ENCODE measurements at places on chromosomes 6 and 20. TPM values are rescaled to one million over a fixed set of nuclear protein-coding genes. Genes with fewer than 3 reads are reported as not detected.
A peak's percentile ranks its signal among the peaks of the same experiment; 100 is the strongest.

The GJA10 gene
- total RNA-seq = not detected

- no peak overlapping the region for H3K27ac ChIP-seq
- no peak overlapping the region for H3K4me3 ChIP-seq
- H3K4me1 ChIP-seq = no peaks in the 10 kb centered on the region
- DNase-seq = no peak
- no peaks in the 10 kb centered on the region for H3K27me3 ChIP-seq
- H3K36me3 ChIP-seq = no peaks in the 10 kb centered on the region
Measured at GRCh38 chr6:45543298-45544235, 165.8 kb upstream of the SUPT3H start.

The EYA2 gene
- 7.3 TPM for total RNA-seq

DNA sequence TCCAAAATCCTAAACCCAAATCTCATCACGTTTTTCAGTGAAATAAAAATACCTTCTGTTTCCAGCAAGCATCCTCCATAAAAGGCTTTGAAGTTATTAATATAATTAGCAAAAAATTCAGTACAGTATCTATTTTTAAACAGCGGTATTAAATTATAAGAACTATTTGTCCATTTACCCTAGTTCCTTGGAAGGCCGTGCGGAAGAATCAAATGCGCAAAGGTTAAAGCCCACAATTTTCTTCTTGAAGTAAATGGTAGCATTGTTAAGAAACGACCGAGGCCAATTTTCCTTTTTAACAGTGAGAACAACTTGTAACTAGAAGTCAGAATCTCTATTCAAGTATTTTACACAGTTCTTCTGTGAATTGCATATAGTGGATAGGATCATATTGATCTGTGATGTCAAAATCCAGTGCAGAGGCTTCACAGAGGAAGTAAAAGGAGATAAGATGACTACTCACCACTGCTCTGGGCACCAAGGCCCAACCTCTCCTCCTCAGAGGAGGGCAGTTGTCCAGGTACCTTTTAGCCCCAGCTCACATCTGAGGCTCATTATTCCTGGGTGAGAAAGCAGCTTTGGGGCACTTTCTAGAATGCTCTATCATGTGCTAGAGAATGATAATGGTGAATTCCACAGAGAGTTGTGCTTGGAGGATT lies 36.3 kb downstream of the TNFAIP3 start:
- no peaks in the 10 kb centered on the region for H3K4me1 ChIP-seq
- no peaks in the 10 kb centered on the region for H3K36me3 ChIP-seq
- no peak for DNase-seq

The REM1 gene
- 7.2 TPM for total RNA-seq

The TREML2 gene
- total RNA-seq = not detected

- no peak for DNase-seq
- no peaks in the 10 kb centered on the region for H3K4me1 ChIP-seq
- H3K36me3 ChIP-seq = no peaks in the 10 kb centered on the region
- no peak overlapping the region for H3K27ac ChIP-seq
Measured at GRCh38 chr6:107572886-107573285, 83.0 kb downstream of the SOBP start.

DNA sequence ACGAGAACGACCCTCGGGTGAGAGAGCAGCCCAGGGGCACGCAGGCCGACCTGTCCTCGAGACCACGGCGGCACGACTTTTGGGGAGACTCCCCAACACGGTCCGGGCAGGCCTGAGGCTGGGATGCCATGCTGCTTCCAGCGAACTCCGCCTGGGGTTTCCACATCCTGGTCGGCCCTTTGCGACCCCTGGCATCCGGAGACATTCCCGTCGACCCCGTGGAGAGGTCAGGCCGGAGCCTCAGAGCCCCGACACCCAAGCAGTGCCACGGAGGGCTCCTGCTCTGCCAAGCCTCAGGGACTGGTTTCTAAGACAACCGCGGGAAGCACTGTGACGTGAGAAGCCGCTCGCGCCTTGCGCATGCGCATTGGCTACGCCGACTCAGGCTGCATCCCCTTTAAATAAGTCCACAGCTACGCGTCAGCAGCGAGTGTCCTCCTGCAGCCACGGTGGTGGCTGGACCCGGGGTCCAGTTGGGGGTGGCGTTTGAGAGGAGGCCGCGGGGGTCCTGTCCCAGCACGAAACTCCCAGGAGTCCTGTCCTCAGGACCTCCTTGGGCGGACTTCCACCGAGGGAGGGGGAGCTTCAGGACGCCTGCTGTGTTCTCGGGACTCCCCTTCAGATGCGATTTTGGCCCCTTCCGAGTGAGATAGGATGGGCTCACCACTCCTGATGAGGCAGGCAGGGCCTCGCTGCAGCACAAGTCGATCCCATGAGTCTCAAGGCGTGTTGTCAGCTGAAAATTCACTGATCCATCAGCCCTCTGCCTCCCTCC lies 1089.3 kb upstream of the DEFB115 start:
- no peaks in the 10 kb centered on the region for H3K27me3 ChIP-seq
- H3K4me1 ChIP-seq = no peaks in the 10 kb centered on the region
- no peak overlapping the region for H3K27ac ChIP-seq
- DNase-seq = peak; percentile 16
- no peaks in the 10 kb centered on the region for H3K36me3 ChIP-seq

DNA sequence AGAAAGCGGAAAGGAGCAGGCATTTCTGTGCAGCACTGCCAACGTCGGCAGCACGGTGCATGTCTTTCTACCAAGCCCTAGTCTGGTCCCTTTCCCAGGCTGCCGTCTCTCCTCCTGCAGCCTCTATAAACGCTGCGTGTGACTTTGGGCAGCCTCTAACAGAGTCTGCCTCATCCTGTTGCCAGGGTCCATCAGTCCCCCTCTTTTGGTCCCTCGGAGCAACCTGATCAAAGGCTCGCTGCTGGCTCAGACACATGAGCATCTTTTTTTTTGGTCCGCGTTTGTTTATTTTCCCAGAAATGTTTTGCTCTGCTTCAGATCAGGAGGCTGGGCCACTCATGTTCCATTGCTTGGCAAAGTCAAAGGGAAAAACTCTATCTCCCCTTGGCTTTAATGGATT lies 166.8 kb upstream of the CST7 start:
- no peak overlapping the region for H3K4me3 ChIP-seq
- H3K4me1 ChIP-seq = no peaks in the 10 kb centered on the region
- H3K27ac ChIP-seq = no peak overlapping the region
- H3K27me3 ChIP-seq = no peaks in the 10 kb centered on the region
- no peaks in the 10 kb centered on the region for H3K36me3 ChIP-seq
- no peak for DNase-seq

- no peaks in the 10 kb centered on the region for H3K36me3 ChIP-seq
- DNase-seq = no peak
- H3K4me3 ChIP-seq = no peak overlapping the region
- no peaks in the 10 kb centered on the region for H3K27me3 ChIP-seq
- no peak overlapping the region for H3K27ac ChIP-seq
Measured at GRCh38 chr20:39142407-39143096, 180.4 kb downstream of the DHX35 start.

The GFOD1 gene
- 26.6 TPM for total RNA-seq

- no peaks in the 10 kb centered on the region for H3K4me1 ChIP-seq
- H3K4me3 ChIP-seq = no peak overlapping the region
- H3K27me3 ChIP-seq = no peaks in the 10 kb centered on the region
Measured at GRCh38 chr20:7285918-7286556, 518.6 kb downstream of the BMP2 start.

The HRH3 gene
- total RNA-seq = not detected

The SMLR1 gene
- not detected for total RNA-seq

DNA sequence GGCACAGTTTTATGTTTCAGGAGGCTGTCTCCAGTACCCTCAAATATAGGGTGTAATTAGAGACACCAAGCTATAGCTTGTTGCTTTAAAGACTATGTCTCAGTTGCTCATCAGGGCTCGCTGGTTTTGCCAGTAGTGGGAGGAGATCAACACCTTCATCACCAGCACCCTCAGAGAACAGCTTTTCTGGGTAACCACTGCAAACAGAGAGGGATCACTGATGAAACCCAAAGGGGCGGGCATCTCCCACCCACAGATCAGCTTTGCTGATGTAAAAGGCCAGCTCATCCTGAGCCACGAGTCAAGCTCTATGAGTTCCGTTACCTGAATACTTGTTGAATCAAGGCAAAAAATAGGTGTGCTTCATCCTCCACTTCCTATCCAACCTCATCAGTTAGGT lies 187.7 kb downstream of the AIG1 start:
- H3K27me3 ChIP-seq = no peaks in the 10 kb centered on the region
- no peaks in the 10 kb centered on the region for H3K36me3 ChIP-seq
- H3K4me1 ChIP-seq = no peaks in the 10 kb centered on the region
- no peak for DNase-seq
- H3K27ac ChIP-seq = no peak overlapping the region

DNA sequence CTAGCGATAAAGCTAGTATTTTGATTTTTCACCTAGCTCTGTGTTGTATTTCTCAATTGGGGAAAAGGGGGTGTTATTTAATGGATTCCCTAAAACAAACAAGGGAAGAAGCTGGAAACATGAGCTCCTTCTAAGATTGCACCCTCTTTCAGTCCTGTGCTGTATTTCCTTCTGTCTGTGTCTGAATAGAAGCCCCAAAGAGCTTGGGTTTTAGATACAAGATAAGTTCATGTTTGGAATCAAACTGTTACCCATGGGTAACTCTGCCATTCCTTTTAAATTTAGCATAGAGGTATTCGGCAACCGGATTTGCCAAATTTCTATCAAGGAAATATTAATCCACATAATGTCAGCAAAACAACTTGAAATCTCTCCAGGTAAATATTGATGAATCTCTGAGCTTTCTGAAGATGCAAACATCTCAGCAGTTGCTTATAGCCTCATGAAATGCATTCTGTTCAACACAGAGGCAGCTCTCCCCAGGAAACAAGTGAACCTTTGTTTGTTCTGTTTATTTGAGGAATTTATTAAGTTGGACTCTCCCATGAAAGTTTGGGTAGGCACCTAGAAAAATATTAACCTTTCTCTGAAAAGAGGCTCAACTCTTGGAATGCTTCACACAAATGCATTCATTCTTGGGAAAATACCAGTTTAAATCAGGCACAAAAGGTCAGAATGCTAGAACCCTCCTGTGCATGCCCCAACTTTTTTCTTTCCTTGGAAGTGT lies 9.9 kb upstream of the SCGN start:
- no peaks in the 10 kb centered on the region for H3K4me1 ChIP-seq
- no peaks in the 10 kb centered on the region for H3K27me3 ChIP-seq
- no peak overlapping the region for H3K4me3 ChIP-seq
- H3K36me3 ChIP-seq = no peaks in the 10 kb centered on the region

- no peaks in the 10 kb centered on the region for H3K36me3 ChIP-seq
- H3K4me1 ChIP-seq = no peaks in the 10 kb centered on the region
- H3K27ac ChIP-seq = peak overlapping the region; percentile 91
- H3K4me3 ChIP-seq = peak overlapping the region; percentile 30
- H3K27me3 ChIP-seq = no peaks in the 10 kb centered on the region
- peak; percentile 54 for DNase-seq
Measured at GRCh38 chr6:75201901-75202672, 3.8 kb downstream of the COL12A1 start.

DNA sequence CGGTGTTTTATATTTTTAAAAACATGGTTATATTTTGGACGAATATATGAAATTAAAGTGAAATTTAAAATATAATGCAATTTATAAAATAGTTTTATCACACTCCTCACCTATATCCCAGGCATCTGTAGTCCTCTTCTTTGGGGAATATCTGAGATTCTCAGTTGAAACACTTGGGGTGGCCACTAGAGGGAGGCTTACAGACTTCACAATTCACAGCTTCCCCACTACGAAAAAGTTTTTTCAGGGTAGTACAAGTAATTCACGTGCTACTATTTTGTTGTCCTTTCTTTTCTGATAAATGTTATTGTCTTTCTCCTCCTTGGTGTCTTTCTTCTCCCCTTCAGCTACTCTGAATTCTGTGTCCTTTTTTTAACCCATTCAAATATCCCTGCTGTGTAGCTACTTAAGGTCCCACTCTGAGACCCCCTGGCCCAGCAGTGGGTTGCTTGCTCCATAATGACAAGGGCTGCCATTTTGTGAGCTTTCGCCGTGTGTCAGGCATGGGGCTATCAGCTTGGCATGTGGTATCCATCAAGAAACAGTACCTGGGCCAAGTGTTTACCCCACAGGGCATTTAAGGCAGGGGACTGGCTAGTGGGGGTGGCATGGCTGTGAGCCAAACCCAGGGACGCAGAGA lies 43.6 kb upstream of the PHACTR3 start:
- H3K36me3 ChIP-seq = no peaks in the 10 kb centered on the region
- no peak for DNase-seq
- H3K4me1 ChIP-seq = no peaks in the 10 kb centered on the region
- H3K27me3 ChIP-seq = no peaks in the 10 kb centered on the region
- no peak overlapping the region for H3K4me3 ChIP-seq
- no peak overlapping the region for H3K27ac ChIP-seq

GRCh38 chr20:868279-868678 lies 34.8 kb downstream of the FAM110A start:
- no peak overlapping the region for H3K27ac ChIP-seq
- DNase-seq = no peak
- H3K4me3 ChIP-seq = no peak overlapping the region
- H3K4me1 ChIP-seq = no peaks in the 10 kb centered on the region

The RUNX2 gene
- total RNA-seq = 0.26 TPM

GRCh38 chr6:142750998-142751397 lies 194.0 kb downstream of the HIVEP2 start:
- H3K4me3 ChIP-seq = no peak overlapping the region
- no peaks in the 10 kb centered on the region for H3K36me3 ChIP-seq
- H3K27ac ChIP-seq = no peak overlapping the region
- no peaks in the 10 kb centered on the region for H3K27me3 ChIP-seq
- no peaks in the 10 kb centered on the region for H3K4me1 ChIP-seq
- no peak for DNase-seq

DNA sequence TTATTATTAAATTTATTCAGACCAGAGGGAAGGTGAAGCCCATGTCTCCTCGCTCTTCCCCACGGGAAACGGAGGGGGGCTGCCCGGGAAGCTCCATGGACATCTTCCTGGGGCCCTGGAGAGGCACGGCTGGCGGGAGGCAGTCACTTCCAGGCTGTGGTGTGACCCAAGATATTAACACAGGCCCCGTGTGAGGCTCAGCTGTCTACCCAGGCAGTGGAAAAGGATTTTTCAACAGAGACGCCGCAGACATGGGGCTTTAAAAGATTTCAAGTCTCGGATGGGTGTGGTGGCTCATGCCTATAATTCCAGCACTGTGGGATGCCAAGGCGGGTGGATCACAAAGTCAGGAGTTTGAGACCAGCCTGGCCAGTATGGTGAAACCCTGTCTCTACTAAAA lies 117.9 kb downstream of the ERMARD start:
- no peaks in the 10 kb centered on the region for H3K36me3 ChIP-seq
- no peak for DNase-seq
- H3K27me3 ChIP-seq = no peaks in the 10 kb centered on the region
- H3K4me1 ChIP-seq = no peaks in the 10 kb centered on the region

Measured in uterus (tissue), 4 donors.